Stimulated activated CD4-positive, alpha-beta T cell treated with anti-CD3 and anti-CD28 coated beads, TNF-alpha, amount 100 ng/mL, for 1 hour (primary cell): ENCODE measurements at places on chromosomes 7 and 10.

- DNase-seq, result no peak
Observed at GRCh38 chr10:65670087-65670486, 1255.7 kb upstream of the LRRTM3 start.

GRCh38 chr10:7968510-7969112, 85.9 kb upstream of the GATA3 start:
- DNase-seq, result no peak

- no peak for DNase-seq
Observed at GRCh38 chr10:103834436-103835095, 20.8 kb downstream of the SH3PXD2A start.

- no peak for DNase-seq
Observed at GRCh38 chr10:43853369-43853768, 204.7 kb upstream of the ZNF32 start.

DNA sequence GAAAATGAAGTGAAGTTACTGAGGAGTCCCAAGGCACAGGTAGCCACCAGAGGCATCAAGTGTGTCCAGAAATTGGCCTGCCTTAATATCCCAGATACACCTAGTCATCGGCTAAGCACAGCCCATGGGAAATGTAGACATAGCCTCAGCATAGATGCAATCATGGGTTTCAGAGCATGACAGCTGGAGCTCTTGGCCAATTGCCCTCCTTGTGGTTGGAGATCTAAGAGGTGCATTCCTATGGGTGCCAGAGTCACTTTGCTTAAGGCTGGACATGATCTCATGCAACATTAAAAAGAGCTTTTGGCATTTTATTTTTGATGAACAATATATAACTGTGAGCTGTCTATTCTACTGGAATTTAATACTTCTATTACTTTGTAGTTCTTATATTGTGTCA, 758.0 kb upstream of the LRRTM3 start:
- no peak for DNase-seq

- no peak for DNase-seq
Observed at GRCh38 chr10:97798958-97799610, 27.3 kb upstream of the SFRP5 start.

DNA sequence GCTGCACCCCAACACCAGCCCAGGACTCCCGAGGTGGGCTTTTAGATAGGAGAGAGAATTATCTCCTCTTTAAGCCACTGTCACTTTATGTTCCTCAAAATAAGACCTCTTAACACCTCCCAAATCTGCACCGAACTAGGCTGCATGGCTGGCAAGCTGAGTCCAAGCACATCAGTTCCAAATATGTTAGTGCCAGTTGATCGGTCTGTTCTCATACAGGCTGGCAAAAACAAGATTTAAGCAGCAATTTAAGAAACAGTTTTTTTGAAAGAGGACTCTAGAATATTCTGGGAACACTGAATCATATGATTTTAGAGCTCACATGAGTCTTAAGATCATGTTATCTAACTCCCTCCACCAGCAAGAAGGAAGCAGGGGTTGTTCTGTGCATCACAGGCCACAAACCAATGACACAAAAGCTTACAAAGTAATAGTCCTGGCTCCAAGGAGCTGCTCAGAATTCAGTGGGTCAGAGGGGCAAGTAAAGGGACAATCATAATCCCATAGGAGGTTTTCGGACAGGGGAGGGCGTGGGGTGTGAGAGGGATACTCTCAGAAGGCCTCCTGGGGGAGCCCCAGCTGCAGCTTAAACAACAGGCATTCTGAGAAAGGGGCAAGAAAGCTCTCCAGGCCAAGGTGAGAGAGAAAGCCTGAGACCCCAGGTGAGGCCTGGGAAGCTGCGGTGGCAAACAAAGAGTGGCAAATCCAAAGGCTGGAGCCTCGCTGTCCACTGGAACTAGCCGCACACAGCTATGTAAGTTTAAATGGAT, 7.1 kb downstream of the COBL start:
- no peak for DNase-seq

DNA sequence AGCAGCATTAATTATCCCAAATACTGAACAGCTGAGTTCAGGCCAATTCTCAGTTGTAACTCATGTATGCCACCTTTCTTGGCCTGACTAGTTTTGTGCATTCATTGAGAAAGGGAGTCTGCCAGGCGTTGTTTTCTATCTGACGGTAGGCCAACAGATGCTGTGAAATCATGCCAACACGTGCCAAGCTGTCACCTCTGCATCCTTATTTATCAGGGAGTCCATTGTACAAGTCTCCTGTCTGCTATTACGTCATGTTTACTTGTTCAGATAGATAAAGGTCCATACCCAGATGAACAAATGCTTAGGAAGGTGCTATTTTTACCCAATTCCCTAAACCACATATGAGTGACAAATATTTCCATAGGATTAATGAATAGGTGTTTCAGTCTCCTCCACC, 127.2 kb upstream of the CDK6 start:
- DNase-seq, result no peak

DNA sequence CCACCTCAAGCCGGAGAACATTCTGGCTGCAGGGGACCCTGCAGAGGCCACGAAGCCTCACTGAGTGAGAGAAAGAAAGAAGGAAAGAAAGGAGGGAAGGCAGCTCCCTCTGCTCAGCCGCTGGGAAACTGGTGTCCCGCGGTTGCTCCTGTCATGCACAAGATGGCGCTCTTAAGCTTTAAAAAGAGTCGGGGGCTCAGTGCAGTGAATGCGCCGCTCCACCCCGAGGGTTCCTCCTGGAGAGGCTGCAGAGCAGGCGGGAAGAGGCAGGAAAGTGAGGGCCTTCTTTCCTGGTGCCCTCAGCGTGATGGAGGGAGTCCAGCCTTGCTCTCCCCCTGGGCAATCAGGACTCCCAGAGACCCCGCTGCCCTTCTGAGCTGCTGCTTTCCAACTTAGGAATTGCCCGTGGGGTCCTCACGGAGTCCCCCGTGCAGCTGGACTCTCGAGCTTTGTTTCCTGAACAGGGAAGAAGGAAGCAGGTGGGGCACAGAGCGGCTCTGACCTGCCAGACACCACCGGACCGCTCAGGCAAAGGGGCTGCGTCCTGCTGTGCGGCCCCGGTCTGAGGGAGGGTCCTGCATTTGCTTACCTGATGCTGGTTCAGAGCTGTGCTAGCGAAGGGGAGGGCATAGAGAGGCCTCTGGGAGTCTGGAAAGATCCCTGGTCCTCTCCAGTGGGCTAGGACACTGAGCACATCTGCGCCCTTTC, 141.9 kb upstream of the MKI67 start:
- DNase-seq, result no peak

GRCh38 chr10:95540514-95541052, 20.6 kb downstream of the SORBS1 start:
- DNase-seq, result no peak

DNA sequence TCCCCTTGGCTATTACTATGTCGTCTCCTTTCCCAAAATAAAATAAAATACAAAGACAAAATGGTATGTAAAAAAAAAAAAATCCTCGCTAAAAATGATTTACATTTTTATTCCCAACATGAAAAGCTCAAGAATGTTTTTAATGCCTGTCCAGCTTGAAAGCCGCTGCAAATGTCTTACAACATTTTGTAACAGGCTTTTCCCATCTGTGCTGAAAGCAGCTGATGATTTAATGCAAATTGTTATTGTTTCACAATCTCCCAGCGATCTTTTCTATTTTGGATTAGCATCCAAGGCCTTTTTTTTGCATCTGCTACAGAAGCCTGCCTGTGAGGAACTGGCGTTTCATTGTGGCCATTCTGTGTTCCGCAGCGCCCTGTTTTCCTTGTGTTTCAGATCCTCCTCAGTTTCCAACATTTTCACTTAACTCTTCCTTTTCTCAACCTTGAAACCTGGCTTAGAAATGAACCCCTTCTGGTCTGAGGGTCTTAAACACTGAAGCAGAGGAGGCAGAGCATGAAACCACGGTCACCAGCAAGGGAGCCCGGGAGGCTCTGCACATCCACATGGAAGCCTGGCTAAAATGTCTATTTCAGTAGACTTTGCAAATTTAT, 712.1 kb downstream of the PARD3 start:
- DNase-seq, result no peak

DNA sequence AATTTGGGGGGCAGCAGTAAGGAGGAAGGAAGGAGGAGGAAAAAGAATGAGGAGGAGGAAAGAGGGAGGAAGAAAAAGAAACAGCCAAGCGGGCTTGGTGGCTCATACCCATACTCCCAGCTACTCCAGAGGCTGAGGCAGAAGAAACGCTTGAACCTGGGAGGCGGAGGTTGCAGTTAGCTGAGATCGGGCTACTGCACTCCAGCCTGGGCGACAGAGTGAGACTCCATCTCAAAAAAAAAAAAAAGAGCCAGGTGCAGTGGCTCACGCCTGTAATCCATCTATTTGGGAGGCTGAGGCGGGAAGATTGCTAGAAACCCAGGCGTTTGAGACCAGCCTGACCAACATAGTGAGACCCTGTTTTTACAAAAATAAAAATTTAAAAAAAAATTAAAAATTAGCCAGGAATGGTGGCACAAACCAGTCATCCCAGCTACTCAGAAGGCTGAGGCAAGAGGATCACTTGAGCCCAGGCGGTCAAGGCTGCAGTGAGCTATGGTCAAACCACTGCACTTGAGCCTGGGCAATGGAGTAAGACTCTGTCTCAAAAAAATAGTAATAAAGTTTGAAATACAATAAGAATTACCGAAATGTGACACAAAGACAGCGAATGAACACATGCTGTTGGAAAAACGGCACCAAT, 14.1 kb upstream of the CRCP start:
- DNase-seq, result no peak

DNA sequence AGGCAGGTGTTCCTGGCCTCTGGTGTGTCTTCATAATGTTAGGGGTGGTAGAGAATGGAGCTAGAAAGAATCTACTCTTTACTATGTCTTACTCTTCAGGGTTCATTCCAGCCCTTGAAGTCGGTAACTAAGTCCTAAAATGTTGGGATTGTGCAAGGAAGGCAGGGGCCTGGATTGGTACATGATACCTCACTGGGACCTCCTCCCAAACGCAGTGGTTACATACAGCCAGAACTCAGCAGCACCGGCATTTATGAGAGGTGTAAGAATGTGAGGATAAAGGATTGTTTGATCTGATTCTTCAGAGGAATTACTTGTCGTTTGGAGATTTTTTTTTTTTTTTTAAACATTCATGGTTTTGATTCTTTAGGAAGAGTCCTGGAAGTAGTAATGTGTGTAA, 6.9 kb downstream of the COMTD1 start:
- DNase-seq, result no peak

- DNase-seq, result no peak
Observed at GRCh38 chr7:134829380-134829986, 50.0 kb downstream of the CALD1 start.

DNA sequence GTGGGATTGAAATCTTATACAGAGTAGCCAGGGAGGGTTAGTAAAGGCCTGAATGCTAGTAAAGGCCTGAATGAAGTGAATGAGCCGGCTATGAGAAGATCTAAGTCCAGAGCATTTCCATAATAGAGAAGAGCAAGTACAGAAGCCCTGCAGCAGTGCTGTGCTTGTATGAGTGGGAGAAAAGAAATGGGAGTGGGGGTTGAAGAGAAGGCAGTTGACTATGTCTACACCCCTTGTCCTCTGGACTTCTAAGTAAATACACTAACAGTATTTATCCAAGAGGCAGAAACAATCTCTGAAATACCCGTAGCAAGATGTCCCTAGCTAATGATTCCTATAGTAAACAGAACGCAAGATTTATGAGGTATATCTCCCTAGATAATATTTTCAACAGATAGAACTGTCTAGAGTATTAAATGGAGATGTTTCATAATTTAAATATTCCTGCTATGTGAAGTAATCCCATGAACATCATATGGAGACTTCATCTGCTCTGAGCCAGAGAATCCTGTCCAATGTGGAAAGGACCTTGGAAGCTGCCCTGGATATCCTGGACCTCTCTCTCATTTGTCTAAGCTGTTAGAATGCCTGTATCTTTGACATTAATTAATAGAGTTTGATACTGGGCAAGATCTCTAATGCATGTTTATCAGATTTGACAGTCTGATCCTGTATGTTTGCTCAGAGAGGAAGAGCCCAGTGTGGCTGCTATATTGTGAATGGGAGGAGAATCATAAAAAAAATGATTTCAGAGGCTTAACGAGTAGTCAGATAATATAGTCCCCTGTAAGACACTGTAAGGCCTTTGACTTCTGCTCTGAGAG, 171.6 kb downstream of the LRRN3 start:
- no peak for DNase-seq

- DNase-seq, result no peak
Observed at GRCh38 chr7:10888861-10889260, 84.8 kb upstream of the PHF14 start.

DNA sequence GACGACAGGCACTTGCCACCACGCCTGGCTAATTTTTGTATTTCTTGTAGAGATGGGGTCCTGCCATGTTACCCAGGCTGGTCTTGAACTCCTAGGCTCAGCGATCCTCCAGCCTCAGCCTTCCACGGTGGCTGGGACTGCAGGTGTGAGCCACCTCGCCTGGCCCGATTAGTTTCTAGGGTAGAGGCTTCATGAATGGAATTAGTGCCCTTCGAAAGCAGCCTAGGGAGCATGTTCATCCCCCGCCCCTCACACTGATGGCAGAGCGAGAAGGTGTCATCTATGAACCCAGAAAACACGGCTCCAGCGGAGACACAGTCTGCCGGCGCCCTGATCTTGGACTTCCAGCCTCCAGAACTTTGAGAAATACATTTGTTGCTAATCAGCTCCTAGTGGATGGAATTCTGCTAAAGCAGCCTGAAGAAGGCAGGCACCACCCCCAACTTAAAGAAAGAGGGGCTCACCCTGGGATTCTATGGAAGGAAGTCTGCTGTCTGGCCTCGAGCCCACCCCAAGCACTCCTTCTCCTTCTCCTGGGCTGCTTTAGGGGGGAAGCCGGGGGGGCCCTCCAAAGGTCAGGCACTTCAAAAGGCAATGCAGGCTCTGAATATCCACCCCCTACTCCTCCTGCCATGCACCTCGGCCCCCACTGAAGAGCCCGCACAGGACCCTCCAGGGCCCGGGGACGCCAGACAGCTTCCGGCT, 10.1 kb downstream of the PDGFA start:
- DNase-seq, result no peak

DNA sequence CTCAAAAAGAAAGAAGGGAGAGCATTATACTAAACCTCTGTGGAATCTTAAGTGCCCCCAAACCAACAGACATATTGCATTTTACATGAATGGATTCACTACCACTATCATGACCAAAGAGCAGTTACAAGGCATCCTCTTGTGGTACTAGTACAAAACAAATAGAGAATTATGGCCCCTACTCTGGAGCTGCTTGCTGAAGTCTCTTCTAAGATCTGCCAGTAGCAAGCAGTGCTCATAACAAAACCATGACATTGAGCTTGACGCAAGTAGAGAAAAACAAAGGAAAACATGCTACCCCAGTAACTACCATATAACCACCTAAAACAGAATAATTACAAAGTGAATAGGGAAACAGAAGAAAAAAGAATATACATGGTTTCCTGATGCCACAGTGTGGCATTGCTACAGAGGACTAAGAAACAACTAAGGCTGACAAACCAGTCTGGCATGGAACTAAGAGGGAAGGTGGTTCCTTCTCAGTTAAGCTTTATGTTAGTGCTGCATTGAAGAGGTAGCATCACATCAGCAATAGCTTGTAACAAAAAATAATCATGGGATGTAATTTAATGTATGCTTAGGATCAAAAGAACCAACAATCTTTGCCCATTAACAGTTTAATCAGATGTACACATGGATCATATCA, 150.2 kb upstream of the AGR3 start:
- no peak for DNase-seq

GRCh38 chr10:80144696-80145131, 12.2 kb downstream of the PLAC9 start:
- no peak for DNase-seq

- DNase-seq, result no peak
Observed at GRCh38 chr7:151249732-151250072, 1.2 kb upstream of the SMARCD3 start.

- DNase-seq, result no peak
Observed at GRCh38 chr10:98655492-98655891, 208.8 kb upstream of the HPS1 start.
